Cerebellar cortex (tissue), 1 donor: ENCODE measurements at places on chromosomes 4 and X.

DNA sequence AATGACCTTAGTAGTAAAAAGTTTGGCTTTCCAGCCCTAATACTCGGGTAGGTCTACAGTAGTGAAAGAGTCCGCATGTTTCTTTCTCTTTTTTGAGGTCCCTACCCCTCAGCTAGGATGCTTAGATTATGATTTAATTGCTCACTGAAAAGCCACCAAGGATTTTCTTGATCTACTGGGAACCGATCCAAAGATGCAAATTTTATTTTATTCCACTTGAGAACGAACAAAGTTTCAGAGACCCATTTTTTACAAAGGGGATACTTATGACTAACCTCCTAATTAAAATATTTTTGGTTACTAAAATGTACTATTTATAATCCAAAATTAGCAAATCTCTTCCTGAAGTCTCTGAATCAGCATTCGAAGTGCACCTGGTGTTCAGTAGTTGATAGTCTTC is 14.3 kb upstream of the PDHA2 start:
- no peak for DNase-seq

- DNase-seq = no peak
Measured at GRCh38 chr4:41758884-41759283, 10.4 kb upstream of the PHOX2B start.

DNA sequence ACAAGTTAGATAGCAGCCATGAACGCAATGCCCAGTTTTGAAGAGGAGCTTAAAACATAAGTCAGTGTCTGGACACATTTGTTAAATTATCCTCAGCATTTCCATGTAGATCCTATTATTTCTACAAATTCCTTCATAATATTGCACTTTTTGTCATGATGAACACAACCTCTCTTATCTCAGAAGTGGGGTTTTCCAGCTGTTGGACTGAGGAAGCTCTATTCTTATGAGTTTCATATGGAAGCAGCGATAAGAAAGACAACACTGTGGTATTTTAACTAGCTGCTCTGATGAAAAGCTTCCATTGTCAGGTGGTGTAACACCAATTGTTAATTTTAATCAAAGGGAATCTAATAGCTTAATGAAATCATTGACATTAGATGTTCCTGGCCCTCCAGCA is 308.7 kb downstream of the GBA3 start:
- no peak for DNase-seq

DNA sequence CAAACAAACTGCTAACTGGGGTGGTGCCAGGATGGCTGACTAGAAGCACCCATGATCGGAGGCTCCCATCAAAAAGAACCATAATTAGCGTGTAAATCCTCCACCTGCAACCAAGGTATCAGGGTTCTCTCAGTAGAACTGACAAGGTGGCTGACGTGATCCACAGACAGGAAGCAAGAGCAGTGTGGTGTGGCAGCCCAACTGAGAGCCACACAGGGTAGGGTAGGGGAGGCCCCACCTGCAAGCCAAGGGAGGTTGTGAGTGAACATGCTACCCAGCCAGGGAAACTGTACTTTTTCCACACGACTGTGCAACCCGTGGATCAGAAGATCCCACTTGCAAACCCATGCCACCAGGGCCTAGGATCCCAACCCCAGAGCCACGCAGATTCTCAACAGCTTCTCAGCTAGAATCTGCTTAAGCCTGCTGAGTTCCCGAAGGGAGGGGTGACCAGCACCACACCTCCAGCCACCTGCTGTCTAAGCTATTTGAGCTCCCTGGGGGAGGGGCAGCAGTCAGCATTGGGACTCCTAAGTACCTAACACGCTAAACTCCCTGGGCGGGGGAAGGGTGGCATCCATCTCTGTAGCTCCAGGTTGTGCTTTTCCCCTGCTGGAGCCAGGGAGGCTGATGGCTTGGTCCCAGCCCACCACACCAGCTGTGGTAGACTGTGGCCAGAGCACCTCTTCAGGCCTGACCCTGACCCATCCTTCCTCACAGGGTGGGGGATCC is 425.1 kb downstream of the GPM6A start:
- DNase-seq = no peak

- no peak for DNase-seq
Measured at GRCh38 chr4:101556842-101557241, 209.5 kb upstream of the PPP3CA start.

DNA sequence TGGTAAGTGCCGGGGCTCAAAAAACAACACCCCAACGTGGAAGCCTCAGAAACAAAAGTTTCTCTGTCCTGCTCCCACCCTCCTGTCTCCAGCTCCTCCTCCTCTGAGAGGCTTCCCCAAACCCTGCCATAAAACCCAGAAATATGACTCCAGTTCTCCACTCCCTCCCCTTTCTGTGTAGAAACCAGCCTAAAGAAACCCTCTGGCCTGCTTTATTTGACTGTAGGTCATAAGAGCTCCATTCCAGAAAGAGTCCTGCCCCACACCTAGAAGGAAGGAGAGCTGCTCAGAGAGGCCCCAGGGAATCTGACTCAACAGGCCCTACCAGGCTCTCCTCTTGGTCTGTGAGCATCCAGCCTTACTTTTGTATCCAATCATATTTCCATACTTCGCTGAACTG is 872 bp upstream of the S100P start:
- no peak for DNase-seq

DNA sequence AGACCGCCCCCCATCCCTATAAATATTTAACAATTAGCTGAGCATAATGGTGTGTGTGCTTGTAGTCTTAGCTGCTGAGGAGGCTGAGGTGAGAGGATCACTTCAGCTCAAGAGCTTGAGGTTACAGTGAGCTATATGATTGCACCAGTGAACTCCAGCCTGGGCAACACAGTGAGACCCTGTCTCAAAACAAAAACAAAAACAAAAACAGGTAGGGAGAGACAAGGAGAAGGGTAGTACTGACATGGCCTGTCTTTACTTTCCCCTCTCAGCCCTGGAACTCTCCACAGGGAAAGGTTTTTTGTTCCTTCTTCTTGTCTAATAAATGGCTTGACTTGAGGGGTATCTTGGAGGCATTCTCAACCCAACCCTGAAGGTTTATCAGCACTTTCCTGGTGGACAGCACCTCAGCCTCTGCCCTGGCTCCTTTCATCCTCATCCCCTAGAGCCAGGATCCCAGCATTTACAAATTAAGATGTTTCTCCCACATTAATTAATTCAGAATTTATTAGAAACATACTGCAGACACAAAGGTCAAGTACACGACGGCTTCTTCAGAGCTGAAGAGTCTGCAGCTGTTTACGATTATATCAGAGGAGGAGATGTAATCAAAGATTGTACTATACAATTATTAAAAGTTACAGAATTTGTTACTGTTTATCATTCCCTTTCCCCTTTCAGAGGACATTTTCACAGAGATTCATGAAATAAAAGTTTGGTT is 131.8 kb downstream of the AFF1 start:
- DNase-seq = no peak

GRCh38 chr4:16196482-16197393 is 29.5 kb downstream of the TAPT1 start:
- DNase-seq = peak; percentile 11

DNA sequence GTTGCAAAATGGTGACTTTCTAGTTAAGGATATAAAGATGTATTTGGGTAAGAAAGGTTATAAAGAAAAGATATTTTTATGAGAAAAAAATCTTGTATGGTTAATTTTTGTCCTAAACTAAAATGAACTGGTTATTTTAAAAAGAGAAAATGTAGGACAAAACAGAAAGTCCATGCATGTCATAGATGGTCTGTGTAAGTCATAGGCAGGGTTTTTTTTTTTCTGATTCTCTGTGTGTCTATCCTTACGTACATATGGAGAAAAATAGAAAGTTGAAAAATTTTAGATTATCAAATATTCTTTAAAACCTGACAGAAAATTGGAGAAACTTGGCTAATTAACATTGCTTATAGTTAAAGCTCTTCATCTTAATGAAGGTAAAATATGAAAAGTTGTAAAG is 493.4 kb downstream of the IQCM start:
- DNase-seq = no peak

DNA sequence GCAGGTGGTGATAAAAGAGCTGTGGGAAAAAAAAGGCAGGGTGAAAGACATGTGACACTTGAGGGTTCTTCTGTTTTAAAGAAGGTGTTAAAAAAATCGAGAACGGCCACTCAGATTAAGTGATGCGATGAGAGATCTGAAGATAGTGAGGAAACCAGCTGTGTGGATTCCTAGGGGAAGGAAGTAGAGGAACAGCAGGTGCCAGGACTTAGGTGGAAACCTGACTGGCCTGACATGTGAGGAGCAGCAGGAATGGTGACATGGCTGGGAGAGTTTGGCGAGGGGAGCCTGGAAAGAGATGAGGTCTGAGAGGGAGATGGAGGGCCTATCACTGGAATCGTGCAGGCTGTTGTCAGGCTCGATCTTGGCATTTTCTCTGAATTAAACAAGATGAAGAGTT is 55.5 kb downstream of the BMPR1B start:
- no peak for DNase-seq

GRCh38 chrX:154399527-154400368 is 1.6 kb downstream of the RPL10 start:
- DNase-seq = no peak

GRCh38 chr4:189445613-189446012 is 495.1 kb upstream of the FRG1 start:
- DNase-seq = no peak

GRCh38 chr4:77734928-77735327 is 84.2 kb downstream of the CNOT6L start:
- DNase-seq = no peak
